ENCODE measurements at places on chromosomes 4 and X.

DNA sequence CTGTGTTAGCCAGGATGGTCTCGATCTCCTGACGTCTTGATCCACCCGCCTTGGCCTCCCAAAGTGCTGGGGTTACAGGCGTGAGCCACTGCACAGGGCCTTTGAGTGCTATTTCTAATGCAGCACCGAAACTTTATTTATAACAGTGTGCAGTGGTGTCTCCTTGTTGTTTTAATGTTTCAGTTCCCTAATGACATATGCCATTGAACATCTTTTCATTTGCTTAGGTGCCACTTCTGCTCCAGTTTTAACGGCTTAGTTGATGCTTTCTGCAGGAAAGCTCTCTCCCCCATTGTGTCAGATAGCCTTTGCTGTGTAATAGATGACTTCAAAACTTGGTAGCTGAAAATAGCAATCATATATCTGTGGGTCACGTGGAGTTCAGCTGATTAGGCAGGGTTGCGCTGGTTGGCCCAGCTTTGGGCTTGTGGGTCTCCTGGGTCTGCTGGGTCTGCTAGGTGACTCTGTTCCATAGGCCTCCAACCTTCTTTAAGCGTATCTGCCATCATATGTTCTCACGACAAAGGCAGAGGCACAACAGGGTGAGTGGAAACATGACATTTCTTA, 76.4 kb upstream of the SHISA3 start:
- H3K4me3 ChIP-seq = no peak overlapping the region
- 0 out of 2 replicates have a peak overlapping the region, but pooled peaks have one; percentile 26 for H3K27ac ChIP-seq
- H3K27me3 ChIP-seq = peaks cover 3% of the 10 kb centered on the region

- peaks cover 5% of the 10 kb centered on the region for H3K36me3 ChIP-seq
- no peaks in the 10 kb centered on the region for H3K27me3 ChIP-seq
- H3K27ac ChIP-seq = peak overlapping the region; percentile 68
- H3K4me1 ChIP-seq = peaks cover 37% of the 10 kb centered on the region
Measured at GRCh38 chr4:62135565-62136156, 935.5 kb downstream of the ADGRL3 start.

DNA sequence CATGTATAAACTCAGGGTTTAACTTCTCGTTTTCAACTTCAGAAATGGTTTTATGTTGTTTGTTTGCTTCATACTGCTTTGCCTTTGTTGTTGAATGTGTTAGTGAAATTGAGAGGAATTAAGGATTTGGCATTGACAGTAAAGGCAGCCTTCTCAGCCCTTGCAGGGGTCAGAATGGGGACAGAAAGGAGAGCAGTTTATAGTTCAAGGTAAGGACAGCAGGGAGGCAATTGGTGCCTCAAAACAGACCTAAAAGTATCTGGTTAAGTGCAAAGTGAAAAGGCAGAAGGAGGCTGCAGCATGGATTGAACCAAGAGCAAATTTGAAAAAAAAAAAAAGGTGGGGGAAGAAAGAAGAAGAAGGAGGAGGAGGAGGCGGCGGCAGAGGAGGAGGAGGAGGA, 835.0 kb upstream of the ADGRL3 start:
- DNase-seq = no peak
- no peaks in the 10 kb centered on the region for H3K36me3 ChIP-seq
- peak overlapping the region; percentile 40 for H3K27ac ChIP-seq

DNA sequence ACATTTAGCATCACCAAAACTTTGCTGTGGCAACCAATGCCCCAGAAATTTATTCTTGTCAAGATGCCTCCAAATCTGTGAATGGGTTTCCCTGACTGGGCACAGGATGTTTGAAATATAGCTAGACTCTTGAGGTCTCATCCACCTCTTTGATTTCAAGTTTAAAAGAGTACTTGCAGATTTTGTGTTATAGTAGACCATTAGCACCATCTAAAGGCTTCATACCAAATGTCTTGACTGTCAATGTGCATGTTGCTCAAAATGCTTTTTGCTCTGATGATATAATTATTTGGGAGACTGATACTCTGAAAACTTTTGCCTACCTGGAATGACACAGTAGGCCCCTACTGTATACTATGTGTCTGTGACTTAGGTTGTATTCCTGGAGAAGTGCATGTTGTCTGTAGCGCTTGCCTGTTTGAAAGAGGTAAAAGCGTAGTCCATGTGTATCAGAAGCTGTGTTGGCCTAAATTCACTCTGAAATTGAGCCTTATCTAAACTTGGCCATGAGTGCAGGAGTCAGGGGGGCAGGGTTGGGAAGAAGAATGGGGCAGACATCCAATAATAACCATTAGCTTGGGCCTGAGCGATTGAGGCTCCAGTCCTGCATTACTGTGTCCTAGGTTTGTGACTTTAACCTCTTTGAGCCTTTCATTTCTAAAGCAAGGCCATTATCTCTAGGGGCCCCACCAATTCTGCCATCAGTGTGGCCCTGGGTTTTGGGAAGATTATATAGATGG, 33.8 kb downstream of the NDP start:
- DNase-seq = no peak
- H3K4me1 ChIP-seq = peaks cover 20% of the 10 kb centered on the region
- no peaks in the 10 kb centered on the region for H3K27me3 ChIP-seq
- H3K4me3 ChIP-seq = no peak overlapping the region

GRCh38 chrX:23855569-23855968, 52.2 kb downstream of the APOO start:
- H3K4me3 ChIP-seq = no peak overlapping the region
- no peaks in the 10 kb centered on the region for H3K4me1 ChIP-seq
- no peaks in the 10 kb centered on the region for H3K27me3 ChIP-seq
- peaks cover 3% of the 10 kb centered on the region for H3K36me3 ChIP-seq
- DNase-seq = no peak

Measured in WTC11 (cell line).